ENCODE measurements at places on chromosomes 5 and 9. TPM values are rescaled to one million over a fixed set of nuclear protein-coding genes. Genes with fewer than 3 reads are reported as not detected.

OCLN gene
- under 0.01 TPM for total RNA-seq

IL33 gene
- 185 TPM for total RNA-seq

GRM6 gene
- not detected for total RNA-seq

BDP1 gene
- total RNA-seq: 10.5 TPM

FAXDC2 gene
- total RNA-seq: 7.8 TPM

SLC46A2 gene
- not detected for total RNA-seq

SHB gene
- total RNA-seq: 33.4 TPM

C5orf58 gene
- total RNA-seq: not detected

CCDC183 gene
- 0.18 TPM for total RNA-seq

NUTM2F gene
- not detected for total RNA-seq

IL13 gene
- not detected for total RNA-seq

TGFBI gene
- total RNA-seq: 1,161 TPM

CAMK4 gene
- total RNA-seq: 0.97 TPM
